ENCODE measurements at places on chromosomes 13 and 19. TPM values are rescaled to one million over a fixed set of nuclear protein-coding genes. Genes with fewer than 3 reads are reported as not detected.
A peak's percentile ranks its signal among the peaks of the same experiment; 100 is the strongest.

DNA sequence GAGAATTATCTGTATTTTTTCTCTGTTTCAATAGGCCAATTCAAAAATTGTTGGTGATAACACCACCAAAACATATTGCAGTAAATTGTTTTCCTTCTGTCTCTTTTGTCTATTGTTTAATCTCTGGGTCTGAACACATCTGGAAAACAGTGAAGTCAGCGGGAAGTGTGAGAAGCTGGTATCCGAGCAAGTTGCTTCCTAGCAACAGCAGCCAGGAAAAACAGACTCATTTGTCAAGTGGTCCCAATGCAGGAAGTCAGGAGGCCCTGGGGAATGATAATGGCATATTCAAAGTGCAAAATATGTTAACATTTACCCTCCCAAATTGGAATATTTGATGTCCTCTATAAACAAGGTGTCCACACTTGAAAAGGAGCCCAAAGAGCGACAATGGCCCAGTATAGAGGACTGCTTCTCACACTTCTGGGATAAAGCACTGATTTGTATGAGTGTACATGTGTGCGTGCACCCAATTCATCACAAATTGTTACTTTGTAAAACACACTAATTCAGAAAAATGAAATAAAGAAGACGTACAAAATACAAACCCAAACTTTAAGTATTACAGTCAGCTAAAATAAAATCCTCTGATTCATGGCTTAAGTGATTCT, 515.0 kb downstream of the TBC1D4 start:
- H3K27me3 ChIP-seq: peaks cover 8% of the 10 kb centered on the region
- no peak overlapping the region for H3K4me3 ChIP-seq
- no peaks in the 10 kb centered on the region for H3K36me3 ChIP-seq
- H3K27ac ChIP-seq: no peak overlapping the region
- H3K4me1 ChIP-seq: no peaks in the 10 kb centered on the region
- DNase-seq: no peak

GRCh38 chr19:16384688-16385087, 60.1 kb downstream of the KLF2 start:
- peaks cover 41% of the 10 kb centered on the region for H3K36me3 ChIP-seq
- H3K27me3 ChIP-seq: no peaks in the 10 kb centered on the region
- H3K4me3 ChIP-seq: no peak overlapping the region
- H3K27ac ChIP-seq: no peak overlapping the region
- H3K4me1 ChIP-seq: peaks cover 35% of the 10 kb centered on the region

- no peaks in the 10 kb centered on the region for H3K36me3 ChIP-seq
- H3K4me1 ChIP-seq: peaks cover 49% of the 10 kb centered on the region
- peak; percentile 37 for DNase-seq
Observed at GRCh38 chr19:39544226-39544903, 4.4 kb upstream of the EID2 start.

- no peak overlapping the region for H3K27ac ChIP-seq
- H3K4me3 ChIP-seq: no peak overlapping the region
- DNase-seq: no peak
- H3K27me3 ChIP-seq: no peaks in the 10 kb centered on the region
- H3K4me1 ChIP-seq: no peaks in the 10 kb centered on the region
- peaks cover 3% of the 10 kb centered on the region for H3K36me3 ChIP-seq
Observed at GRCh38 chr13:32175307-32175706, 139.9 kb downstream of the ZAR1L start.

- H3K4me3 ChIP-seq: no peak overlapping the region
- no peak for DNase-seq
- no peaks in the 10 kb centered on the region for H3K36me3 ChIP-seq
- no peak overlapping the region for H3K27ac ChIP-seq
- H3K27me3 ChIP-seq: peaks cover 10% of the 10 kb centered on the region
Observed at GRCh38 chr19:30743011-30743410, 370.8 kb downstream of the ZNF536 start.

GRCh38 chr19:30649934-30650614, 277.9 kb downstream of the ZNF536 start:
- H3K4me1 ChIP-seq: no peaks in the 10 kb centered on the region
- no peak overlapping the region for H3K4me3 ChIP-seq
- no peaks in the 10 kb centered on the region for H3K36me3 ChIP-seq
- peaks cover 25% of the 10 kb centered on the region for H3K27me3 ChIP-seq
- H3K27ac ChIP-seq: no peak overlapping the region
- peak; percentile 68 for DNase-seq

GRCh38 chr13:111259058-111259457, 61.4 kb upstream of the TEX29 start:
- peaks cover 3% of the 10 kb centered on the region for H3K4me1 ChIP-seq
- H3K4me3 ChIP-seq: no peak overlapping the region
- no peaks in the 10 kb centered on the region for H3K27me3 ChIP-seq
- H3K36me3 ChIP-seq: peaks cover 57% of the 10 kb centered on the region

- H3K27ac ChIP-seq: no peak overlapping the region
- H3K4me3 ChIP-seq: no peak overlapping the region
- DNase-seq: peak; percentile 22
- H3K4me1 ChIP-seq: peaks cover 2% of the 10 kb centered on the region
Observed at GRCh38 chr13:60226507-60226906, 62.8 kb upstream of the DIAPH3 start.

DNA sequence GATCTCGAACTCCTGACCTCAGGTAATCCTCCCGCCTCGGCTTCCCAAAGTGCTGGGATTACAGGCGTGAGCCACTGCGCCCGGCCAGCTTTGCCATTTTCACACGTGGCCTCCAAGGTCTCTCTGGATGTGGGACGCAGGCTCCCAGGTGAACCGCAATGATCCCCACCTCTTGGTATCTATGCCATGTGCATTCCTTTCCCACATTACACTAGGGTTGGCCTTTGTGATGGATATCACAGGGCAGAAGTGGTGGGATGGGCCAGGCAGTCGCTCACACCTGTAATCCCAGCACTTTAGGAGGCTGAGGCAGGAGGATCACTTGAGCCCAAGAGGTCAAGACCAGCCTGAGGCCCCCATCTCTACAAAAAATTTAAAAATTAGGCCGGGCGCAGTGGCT, 22.4 kb downstream of the FGF21 start:
- H3K36me3 ChIP-seq: no peaks in the 10 kb centered on the region
- no peak overlapping the region for H3K27ac ChIP-seq
- H3K4me3 ChIP-seq: no peak overlapping the region
- DNase-seq: no peak
- peaks cover 2% of the 10 kb centered on the region for H3K4me1 ChIP-seq
- peaks cover 3% of the 10 kb centered on the region for H3K27me3 ChIP-seq

DNA sequence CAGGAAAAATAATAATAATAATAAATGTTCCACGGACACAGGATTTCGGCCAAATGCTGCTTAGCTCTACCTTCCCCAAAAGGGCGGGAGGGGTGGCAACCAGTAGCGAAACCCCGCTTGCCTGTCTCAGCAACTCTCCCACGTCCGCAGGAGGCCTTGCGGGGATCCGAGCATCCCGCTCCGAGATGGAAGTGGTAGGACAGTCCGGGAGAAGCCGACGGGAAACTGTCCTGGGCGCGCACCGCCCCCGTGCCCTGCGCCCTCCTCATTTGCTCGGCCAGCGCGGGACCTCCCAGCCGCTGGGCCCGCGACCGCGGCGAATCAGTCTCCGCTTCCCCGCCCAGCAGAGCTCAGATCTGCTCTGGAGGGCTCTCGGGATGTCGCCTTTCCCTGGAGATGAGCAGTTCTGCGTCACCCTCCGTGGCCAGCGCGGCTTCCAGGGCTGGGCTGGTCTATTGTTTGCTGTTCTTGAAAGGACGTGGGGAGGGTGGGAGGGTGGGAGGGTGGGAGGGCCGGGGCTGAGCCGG, 48.9 kb upstream of the PABPC3 start:
- H3K27me3 ChIP-seq: peaks cover 54% of the 10 kb centered on the region
- H3K4me1 ChIP-seq: peaks cover 4% of the 10 kb centered on the region
- H3K4me3 ChIP-seq: no peak overlapping the region

DNA sequence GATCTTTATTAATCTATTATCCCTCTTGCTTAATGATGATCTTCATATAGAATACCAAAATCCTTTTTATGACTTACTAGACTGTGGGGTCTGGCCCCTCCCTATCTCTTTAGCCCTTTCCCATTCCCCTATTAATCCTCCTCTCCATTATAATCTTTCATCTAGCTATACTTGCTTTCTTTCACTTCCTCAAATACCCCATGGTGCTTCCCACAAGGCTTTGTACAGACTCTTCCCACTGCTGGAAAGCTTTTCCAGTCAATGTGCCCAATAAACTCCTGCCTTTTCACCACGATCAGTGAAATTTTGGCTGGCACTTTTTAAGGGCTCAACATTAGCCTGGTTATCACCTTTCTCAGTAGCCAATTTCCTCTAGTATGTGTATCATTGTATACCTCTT, 3.2 kb upstream of the EBPL start:
- no peak for DNase-seq
- H3K4me3 ChIP-seq: no peak overlapping the region
- H3K27me3 ChIP-seq: no peaks in the 10 kb centered on the region
- H3K36me3 ChIP-seq: peaks cover 5% of the 10 kb centered on the region

The ATP4A gene
- not detected for total RNA-seq

The CAPN12 gene
- 4.9 TPM for total RNA-seq

The SERPINE3 gene
- not detected for total RNA-seq

The NLRP4 gene
- total RNA-seq: not detected

The IGSF23 gene
- total RNA-seq: not detected

Data from activated CD4-positive, alpha-beta T cell treated with anti-CD3 and anti-CD28 coated beads for 36 hours (primary cell).